ENCODE measurements at places on chromosomes 3 and 15.

- DNase-seq: no peak
Observed at GRCh38 chr3:69970827-69971226, 28.7 kb upstream of the SAMMSON start.

DNA sequence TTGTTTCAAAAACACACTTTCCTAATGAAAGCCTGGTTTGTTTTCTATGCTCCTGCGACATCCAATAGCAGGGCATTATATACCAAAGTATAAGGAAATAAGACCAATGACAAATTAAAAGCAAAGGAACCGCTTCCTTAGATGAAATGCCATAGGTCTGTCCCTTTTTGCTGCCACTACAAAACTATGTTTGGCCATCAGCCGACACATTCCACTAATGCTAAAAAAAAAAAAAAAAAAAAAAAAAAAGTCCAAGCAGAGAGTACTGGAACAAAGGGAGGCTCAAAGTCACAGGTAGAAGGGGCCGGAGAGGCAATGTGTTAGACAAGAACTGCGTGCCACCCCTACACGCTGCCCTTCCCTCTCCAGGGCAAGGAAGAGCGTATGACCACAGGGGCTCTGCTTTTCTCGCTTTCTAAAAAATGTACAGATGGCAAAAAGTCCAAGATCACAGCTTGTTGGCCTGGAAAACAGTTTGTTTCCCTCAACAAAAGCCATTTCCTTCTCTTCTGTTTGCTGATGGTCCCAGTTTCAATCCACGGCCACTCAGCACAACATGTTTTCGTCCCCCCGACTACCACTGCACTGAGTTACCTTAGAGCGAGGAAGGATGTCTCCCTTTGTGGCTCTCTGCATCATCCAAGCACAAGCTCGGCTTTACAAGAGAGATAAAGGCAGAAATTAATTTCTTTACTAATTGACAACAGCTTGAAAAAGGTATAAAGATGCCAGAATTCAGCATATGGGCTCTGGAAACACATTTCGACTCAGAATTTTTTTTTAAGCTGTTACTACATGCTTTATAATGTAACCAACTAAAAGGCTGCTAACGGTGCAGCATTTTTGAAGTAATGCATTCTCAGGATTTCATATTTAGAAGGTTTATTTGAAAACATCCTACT is 70.8 kb downstream of the ABTB1 start:
- DNase-seq: no peak

DNA sequence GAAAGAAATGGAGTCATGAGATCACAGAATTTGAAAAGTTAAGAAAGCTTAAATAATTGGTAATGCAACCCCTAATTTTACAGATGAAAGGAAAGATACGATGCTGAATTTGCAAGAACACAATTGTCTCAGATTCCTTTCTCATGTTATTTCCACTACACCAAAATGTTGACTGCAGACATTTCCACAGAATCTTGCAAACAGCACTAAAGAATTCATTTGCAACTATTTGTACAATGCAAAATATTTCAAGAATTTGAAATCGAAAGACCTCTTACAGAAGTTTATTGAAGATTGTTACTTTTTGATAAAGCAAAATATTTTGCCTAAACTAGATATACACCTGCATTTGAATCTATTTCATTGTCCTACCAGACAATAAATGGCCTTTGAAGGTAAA is 194.1 kb upstream of the KCNMB2 start:
- no peak for DNase-seq

- DNase-seq: no peak
Observed at GRCh38 chr3:45978006-45978761, 17.4 kb downstream of the FYCO1 start.

- no peak for DNase-seq
Observed at GRCh38 chr15:29792426-29793159, 29.7 kb downstream of the TJP1 start.

DNA sequence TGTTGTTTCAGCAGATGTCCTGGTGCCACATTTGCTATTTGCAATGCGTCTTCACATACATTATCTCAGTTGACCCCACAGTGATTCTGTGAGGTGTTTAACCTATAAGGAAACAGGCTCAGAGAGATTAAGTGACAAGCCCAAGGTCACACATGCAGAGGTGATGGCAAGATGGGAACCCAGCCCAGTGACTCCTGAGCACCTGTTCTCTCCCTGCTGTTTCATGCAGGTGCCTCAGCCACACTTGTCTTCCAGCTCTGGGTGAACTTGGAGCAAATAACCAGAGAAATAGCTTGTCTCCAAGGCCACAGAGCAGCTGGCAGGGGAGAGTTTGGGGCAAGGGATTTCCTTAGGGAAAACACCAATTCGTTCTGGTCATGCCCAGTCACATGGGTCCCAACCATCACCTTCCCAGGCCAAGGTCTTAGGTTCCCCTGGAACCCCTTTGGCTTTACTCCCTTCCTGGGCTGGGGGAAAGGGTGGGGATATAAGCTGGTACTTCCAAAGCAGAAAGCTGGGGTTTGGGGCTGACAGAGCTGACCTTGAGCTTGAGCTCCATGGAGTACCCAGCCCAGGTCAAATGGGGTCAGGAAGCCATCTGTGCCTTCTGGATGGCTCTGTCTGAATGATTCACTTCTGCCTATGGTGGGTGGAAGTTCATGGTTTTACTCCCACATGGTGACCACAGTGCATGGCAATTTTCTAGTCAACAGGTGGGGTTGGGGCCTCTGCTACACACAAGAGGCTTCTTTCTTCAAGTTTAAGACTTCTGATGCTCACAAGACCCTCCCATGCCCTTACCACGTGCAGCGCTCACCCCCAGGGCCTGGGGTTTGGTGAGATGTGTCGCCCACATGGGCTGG is 22.4 kb downstream of the LIPC start:
- DNase-seq: no peak

DNA sequence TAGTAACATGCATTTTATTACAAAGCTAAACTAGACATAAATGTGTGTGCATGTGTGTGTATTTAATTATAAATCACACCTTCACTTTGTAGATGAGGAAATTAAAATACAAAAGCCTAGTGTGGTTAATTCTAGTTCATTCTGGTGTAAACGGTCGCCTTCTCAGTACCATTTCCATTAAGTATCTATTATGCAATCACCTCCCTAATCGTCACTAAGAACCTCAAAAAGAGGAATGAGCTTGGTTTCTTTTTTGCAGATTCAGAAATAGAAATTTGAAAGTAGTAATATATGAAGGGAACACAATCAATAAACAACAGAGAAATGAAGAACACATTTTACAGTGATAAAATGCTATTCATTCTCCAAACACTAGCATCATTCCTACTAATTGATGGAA is 233.2 kb downstream of the ZBBX start:
- DNase-seq: no peak

DNA sequence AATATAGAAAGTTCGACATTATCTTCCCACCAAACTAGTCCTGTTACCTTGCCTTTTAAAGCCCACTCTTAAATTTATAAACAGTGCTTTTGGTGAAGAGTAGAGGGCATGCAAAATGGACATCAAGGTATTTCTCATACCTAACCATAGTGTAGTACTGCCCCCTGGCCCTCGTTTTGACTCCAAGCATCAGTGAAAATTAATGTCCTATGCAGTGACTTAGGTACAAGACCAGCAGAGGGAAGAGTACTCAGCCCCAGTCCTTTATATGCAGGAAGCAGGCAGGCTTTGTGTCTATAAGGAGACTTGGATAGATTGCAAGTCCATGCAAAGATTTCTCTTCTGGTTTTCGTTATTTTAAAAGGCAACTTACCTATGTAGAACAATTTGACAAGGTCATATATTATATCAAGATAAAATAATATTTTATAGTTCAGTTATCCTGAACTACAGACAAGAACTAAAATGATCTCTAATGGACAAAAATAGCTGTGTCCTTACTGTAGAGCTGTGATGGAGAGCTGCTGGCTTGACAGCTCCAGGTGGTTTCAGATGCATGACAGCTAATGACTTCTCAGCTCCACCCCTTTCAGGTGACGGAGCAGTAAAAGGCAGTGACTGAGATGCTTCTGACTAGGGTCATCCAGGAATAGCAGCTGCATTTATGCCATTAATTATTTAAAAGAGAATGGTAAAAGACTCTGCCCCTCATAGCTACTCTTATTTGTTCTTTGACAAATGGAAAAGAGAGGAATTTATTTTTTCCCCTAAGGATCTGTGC is 646.1 kb downstream of the SQOR start:
- no peak for DNase-seq

DNA sequence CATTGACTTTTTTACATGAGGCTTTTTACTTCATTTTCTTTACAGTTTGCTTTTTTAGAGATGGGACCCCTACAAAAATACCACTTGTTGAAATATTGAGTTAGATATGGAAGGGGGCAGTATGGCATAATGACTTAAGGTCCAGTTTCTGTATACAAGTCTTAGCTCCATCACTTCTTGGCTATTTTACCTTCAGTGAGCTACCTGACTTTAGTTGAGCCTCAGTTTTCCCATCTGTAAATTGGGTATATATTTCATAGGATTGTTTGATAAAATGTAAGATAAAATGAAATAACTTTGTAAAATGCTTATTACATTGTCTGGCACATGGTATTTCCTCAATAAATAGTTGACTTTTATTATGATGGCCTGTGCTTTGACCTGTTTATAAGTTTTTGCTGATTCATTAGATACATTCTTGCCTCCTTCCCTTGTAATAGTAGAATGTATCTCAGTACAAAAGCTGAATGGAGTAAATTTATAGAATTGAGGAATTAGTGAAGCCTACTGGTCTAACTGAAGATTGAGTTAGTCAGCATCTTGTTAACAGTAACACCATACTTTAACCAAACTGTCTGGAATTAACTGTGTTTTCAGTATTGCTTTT is 27.6 kb downstream of the TBC1D23 start:
- no peak for DNase-seq

GRCh38 chr3:61687663-61688306 is 126.4 kb downstream of the PTPRG start:
- no peak for DNase-seq

DNA sequence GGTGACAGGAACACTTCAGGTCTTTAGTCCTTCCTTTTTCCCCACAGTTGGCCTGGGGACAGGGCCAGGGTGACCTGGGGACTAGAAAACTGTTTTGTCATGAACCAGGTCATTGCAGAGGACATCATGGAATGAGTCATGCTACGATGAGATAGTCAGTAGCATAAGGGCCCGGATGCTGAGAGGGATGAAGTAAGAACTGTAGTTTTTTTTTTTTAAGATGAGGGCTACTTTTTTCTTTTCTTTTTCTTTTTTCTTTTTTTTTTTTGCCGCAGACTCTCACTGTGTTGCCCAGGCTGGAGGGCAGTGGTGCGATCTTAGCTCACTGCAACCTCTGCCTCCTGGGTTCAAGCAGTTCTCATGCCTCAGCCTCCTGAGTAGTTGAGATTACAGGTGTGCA is 8.0 kb downstream of the MAP2K5 start:
- DNase-seq: no peak

GRCh38 chr3:42692667-42693529 is 7.6 kb downstream of the KLHL40 start:
- DNase-seq: no peak

GRCh38 chr3:72306800-72307341 is 521.9 kb upstream of the PROK2 start:
- DNase-seq: no peak

- DNase-seq: no peak
Observed at GRCh38 chr3:45599984-45600650, 5.6 kb downstream of the LIMD1 start.

GRCh38 chr3:196354132-196354531 is 15.9 kb upstream of the TM4SF19 start:
- no peak for DNase-seq

DNA sequence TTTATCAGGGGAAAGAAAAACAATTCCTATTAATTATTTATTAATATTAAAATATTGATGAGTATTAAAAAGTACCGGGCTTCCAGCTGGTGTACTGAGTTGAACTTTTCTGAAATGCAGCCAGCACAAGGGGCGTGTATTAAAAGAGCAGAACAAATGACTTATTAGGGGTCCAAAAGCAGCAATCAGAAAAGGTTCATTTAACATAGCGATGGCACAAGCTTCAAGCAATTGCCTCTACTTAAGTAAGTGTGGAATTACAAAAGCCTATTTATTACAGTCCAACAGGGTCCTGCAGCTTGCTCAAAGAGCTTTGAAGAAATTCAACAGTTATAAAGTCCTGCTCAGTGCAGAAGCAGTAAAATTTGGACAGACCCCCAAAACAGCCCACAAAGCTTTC is 285.6 kb downstream of the EPHA3 start:
- DNase-seq: no peak

DNA sequence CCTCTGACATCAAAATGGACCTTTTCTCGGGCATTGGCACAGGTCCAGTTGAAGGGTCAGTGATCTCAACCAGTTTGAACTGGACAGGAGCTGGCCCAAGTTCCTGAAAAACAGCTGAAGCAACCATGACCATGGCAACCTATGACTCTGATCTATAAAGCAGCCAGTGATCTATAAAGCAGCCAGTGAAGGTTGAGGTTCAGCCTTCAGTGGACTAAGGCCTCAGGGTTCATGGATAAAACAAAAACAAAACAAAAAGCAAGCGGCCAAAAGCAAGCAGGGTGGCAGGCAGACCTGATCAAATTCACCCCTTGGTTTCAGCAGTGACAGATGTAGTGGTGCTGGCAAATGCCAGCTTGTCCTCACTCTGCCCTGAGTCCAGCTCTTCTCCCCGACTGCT is 10.0 kb upstream of the CHRNB4 start:
- DNase-seq: no peak

DNA sequence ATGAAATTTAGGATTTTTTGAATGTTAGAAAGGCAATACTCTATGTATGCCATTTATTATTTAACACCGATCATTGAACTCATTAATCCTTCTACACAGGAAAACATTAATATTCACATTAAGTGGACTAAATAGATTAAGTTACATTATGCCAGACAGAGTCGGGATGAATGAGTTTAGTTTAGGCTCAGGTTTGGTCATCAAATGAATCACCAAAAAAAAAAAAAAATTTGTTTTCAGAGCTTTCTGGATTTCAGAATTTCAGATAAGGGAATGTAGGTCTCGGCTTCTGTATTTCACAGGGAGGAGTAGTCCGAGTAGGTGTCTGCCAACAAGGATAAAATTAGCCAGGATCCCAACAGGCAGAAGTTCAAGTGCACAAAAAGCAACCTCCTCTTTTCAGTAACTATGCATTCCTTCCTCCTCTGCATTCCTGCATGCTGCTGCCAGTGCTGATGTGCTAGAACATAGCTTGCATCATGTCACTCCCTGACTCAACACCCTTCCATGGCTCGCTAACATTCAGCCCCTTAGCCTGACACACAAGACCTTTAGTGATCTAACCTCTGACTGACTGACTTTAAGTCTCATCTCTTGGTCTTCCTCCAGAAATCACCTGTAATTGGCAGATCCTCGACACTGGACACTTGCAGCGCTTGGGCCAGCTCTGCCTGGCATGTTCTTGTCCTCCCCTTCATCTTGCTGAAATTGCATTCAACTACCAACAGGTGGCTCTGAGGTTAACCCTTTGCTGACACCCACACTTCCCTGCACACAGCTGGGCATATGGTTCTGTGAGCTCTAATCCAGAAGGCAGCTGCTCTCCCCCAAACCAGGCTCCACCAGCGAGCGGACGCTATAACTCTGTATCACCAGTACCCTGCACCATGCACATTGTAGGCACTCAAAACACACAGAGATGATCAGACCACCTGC is 145.4 kb upstream of the PROK2 start:
- DNase-seq: no peak
